CD4-positive, CD25-positive, alpha-beta regulatory T cell (primary cell): ENCODE measurements at places on chromosomes 2 and 18. TPM values are rescaled to one million over a fixed set of nuclear protein-coding genes. Genes with fewer than 3 reads are reported as not detected.

GAL3ST2 gene
- total RNA-seq: 1.1 TPM

- no peak for DNase-seq
- H3K27ac ChIP-seq: no peak overlapping the region
- no peak overlapping the region for H3K4me3 ChIP-seq
- H3K27me3 ChIP-seq: no peaks in the 10 kb centered on the region
These were observed 123.1 kb upstream of the XIRP2 start for GRCh38 chr2:166765141-166765540.

GRCh38 chr2:10126632-10127026, 4.1 kb downstream of the RRM2 start:
- DNase-seq: no peak
- H3K4me3 ChIP-seq: no peak overlapping the region
- no peak overlapping the region for H3K27ac ChIP-seq
- no peaks in the 10 kb centered on the region for H3K36me3 ChIP-seq

DNA sequence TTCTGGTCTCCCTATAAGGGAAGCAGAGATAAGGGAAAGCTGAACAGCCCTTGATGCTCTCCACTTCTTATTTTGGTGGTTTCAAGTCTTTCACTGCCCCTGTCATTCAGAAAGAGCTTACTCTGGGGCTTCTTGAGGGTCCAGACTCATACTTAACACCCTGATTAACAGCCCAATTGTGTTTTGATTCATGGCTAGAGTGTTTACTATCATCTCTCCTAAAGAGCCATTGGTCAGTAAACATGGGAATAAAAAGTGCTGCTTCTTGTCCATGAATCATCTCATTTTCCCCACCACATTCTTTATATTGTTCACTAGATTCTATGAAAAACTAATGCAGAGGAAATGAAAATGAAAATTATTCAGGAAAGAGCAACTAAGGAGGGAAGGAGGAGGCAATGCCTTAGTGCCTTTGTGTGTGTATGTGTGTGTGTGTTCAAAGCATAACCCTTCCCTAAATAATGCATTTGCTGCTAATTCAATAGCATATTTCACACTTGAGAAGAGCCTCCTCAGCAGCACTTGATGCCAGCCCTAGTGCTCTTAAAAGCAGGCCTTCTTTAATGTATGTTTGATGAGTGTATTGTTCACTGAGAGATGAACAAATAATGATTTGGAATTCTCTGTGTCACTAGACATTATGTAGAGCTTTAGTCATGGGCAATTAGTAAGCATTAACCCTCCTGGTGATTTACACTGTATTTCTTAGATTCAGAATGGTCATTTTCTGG, 63.5 kb downstream of the DCC start:
- no peaks in the 10 kb centered on the region for H3K27me3 ChIP-seq
- H3K4me3 ChIP-seq: no peak overlapping the region
- no peak overlapping the region for H3K27ac ChIP-seq

DNA sequence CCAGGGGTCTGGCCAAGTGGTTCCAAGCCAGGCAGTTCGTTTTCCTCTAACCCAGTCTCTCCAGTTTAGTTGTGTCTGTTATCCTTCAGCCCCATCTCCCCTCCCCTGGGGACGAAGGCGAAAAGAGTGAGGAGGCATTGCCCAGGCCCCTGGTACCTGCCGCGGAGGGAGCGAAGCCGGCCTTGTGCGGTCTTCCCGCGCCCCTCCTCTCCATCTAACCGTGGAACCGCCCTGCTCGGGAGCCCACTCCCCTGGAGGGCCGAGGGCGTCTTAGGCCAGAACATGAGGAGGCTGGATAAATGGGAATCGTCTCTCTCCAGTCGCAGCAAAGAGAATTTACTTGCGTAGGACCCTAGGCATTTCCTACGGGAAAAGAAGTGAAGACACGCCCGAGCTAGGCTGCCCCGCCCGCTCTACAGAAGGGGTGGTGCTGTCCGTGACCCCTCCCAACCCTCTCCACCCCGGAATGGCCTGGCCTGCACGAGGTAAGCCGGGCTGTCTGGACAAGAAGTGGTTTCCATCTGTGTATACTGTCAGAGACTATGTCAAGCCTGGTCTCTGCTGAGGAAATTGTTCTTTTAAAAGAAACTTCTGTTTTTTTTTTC, 156.2 kb downstream of the MIB1 start:
- H3K4me1 ChIP-seq: no peaks in the 10 kb centered on the region
- H3K4me3 ChIP-seq: no peak overlapping the region
- no peak for DNase-seq
- H3K27me3 ChIP-seq: peaks cover 2% of the 10 kb centered on the region
